ENCODE measurements at places on chromosomes 1 and 21.

- peak; percentile 79 for DNase-seq
Measured at GRCh38 chr1:111743679-111744101, 4.5 kb upstream of the INKA2 start.

DNA sequence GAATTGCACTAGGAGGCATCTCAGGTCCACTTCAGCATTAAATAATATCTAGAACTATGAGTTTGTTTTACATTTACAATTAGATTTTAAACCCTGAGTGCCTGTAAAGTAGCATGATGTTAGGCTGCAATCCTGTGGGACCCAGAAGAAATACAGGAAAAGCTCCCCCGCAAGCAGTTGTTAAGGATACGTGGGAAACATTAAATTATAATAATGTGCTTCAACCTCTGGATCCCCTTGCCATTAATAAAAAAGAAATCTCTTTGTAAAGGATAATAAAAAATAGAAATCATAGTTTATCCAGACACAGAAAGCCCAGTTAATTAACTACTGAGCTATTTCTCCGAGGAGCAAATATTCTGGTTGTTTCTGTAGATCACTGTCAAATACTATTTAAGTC is 106.0 kb downstream of the PCNX2 start:
- DNase-seq = no peak

- DNase-seq = peak; percentile 36
Measured at GRCh38 chr1:23344987-23345472, 946 bp upstream of the HNRNPR start.

- no peak for DNase-seq
Measured at GRCh38 chr1:239432255-239432654, 45.9 kb downstream of the CHRM3 start.

GRCh38 chr1:239795304-239795703 is 296.4 kb upstream of the FMN2 start:
- DNase-seq = no peak

- no peak for DNase-seq
Measured at GRCh38 chr1:241167121-241167630, 189.8 kb downstream of the RGS7 start.

DNA sequence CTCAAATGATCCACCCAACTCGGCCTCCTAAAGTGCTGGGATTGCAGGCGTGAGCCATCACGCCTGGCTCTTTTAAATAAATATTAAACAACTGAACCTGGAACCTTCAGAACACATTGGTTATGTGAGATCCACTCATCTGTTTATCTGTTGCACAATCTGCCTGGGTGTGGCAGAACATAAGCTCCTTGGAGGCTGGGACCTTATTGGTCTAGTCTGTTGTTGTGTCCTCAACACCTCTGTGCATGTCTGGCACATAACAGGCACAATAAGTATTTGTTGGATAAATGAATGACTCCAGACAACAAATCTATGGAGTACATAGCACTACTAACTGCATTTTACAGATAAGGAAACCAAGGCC is 4.1 kb upstream of the NBL1 start:
- no peak for DNase-seq

GRCh38 chr1:31027693-31028526 is 37.6 kb downstream of the PUM1 start:
- no peak for DNase-seq

- DNase-seq = peak; percentile 76
Measured at GRCh38 chr1:16017461-16018303, at the start of gene HSPB7. Gene HSPB7, minus strand, starts transcription at chr1:16018043. Its CDS starts 80 bp downstream, at chr1:16017963.

DNA sequence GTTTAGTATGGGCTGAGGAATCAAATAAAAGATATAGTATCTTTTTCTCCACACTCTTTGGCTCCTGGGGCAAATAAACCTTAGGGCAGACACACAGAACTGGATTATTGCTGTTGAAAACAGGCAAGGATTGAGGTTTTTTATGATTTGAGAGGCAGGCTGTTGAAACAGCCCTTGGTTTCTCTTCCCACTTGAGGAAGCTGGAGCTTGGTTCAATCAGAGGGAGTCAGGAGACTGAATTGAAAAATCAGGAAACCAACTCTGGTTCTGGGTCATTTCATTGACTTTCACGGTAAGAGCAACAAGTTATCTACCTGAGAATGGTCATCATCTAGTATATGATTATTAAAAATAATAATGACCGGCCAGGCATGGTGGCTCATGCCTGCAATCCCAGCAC is 108.4 kb downstream of the CNIH3 start:
- no peak for DNase-seq

- DNase-seq = no peak
Measured at GRCh38 chr1:219149953-219150352, 23.7 kb upstream of the LYPLAL1 start.

GRCh38 chr1:81446000-81446669 is 354.6 kb upstream of the ADGRL2 start:
- DNase-seq = no peak

- DNase-seq = peak; percentile 41
Measured at GRCh38 chr1:229127301-229127700, 143.6 kb upstream of the RAB4A start.

DNA sequence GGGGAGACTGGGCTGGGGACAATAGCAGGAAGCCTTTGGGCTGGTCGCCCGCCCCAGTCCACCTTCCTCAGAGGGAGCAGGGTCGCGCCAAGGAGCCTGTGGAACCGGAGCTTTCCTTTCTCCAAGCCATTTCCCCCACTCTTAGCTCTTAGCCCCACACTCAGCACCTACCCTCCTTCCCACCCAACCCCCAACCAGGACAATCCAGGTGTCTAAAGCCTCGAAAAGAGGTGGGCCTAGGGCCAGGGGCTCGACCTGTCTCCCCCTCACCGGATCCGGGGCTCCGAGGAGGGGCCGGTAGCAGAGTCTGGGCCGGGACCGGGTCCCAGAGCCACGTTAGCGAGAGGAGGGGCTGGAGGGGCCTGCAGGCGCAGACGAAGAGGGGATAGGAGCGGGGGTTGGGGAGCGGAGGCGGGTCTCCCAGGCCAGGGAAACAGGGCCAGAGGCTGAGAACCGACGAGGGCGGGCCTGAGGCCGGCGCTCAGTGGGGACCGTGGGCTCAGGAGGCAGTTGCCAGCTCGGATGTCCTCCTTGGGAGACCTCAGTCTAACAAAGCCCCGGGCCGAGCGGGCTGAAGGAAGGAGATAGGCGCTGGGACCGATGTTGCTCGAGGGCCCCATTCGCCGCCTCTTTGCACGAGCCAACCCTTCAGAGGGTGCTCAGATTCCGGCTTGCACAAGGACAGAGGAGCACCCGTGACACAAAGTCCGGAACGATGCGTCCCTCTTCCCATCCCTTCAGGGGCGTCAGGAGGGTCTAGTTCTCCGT is 943 bp downstream of the SEMA6C start:
- DNase-seq = peak; percentile 23

- DNase-seq = peak; percentile 37
Measured at GRCh38 chr1:212482637-212483441, 50.1 kb downstream of the NENF start.

- DNase-seq = no peak
Measured at GRCh38 chr1:203455706-203456105, 19.9 kb upstream of the PRELP start.

DNA sequence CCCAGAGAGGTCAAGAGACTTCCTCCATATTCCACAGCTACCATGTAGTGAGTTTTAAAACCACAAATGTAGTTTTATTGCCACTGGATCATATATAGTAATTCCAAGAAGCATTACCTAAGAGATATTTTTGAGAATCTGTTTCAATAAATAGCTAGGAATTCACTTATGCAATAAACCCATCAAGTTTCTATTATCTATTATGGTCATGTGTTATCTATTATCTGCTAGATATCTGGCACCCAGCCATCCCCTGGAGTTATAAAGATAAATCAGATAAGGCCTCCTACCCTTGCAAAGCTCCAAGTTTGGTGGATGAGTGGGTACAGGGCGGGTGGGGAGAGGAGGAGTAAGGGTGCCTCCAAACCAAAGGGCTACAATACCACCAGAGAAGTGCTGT is 10.3 kb upstream of the VWA5B1 start:
- peak; percentile 72 for DNase-seq

DNA sequence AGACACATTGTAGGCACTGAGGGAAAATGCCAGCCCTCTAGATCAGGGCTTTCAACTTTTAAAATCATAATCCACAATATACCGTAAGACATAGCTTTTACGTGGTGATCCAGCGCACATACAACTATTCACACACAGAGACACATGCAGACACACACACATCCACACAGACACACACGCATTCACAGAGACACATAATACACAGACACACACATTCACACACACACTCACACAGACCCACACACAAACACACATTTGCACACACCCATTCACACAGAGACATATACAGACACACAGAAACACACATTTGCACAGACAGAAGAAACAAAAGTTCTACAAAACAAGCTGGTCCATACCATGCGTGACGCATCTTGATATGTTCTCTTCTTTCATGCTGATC is 244.5 kb downstream of the RHOU start:
- DNase-seq = no peak

DNA sequence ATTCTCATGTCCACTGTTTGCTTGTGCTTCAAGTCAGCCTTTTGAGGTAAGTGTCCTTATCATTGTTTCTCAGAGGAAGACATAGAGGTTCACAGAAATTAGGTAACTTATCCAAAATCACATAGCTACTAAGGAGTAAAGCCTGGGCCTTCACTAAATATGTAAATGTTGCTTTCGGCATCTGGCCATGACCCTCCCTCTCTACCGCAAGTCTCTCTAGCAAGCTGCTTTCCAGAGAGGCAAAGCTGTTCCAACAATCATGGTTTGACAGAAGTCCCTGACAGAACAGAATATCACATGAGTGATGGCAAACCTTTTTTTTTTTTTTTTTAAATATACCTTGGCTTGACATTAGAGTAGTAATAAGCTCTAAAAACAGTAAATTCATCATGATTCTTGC is 94.5 kb upstream of the F3 start:
- DNase-seq = no peak

DNA sequence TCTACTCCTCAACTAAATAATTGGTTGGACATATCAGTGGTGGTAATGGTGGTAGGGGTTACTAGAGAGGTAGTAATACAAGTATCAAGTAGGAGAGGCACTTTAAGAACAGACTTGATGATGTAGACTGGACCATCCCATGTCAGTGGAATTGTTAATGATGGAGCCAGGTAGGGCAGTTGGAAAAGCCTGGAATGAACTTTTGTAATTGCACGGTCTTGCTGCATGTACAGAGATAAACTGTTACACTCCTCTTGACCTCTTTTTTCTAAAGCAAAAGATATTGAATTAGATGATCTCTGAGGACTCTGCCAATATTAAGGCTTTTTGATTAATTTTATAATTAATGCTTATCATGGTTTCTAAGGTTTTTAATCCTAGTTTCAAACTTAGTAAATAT is 5.8 kb downstream of the HMGCS2 start:
- DNase-seq = no peak

DNA sequence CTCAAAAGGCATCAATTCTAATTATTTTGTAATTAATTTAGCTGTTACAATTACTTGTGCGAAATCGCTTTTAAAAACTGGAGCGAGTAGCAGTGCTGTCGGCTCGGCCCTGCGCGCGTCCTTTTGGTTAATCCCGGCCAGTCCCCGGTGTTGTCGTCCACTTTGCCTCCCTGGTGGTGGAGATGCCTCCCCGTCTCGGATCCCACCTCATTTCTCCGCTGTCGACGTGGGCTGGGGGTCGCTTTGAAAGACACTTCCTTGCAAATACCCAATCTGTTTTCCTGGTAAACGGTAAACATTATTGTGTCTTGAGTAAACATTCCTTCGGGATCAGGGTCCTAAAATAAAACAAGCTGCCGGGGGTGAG is 3.7 kb downstream of the FOXD3 start:
- no peak for DNase-seq

GRCh38 chr1:167936930-167937708 is at the start of gene MPC2:
Gene MPC2, minus strand, starts transcription at chr1:167937072. Its CDS starts 1,231 bp downstream, at chr1:167935841.
- peak; percentile 77 for DNase-seq
